ENCODE measurements at places on chromosomes 5 and 9. TPM values are rescaled to one million over a fixed set of nuclear protein-coding genes. Genes with fewer than 3 reads are reported as not detected.

Gene ANXA2R
- 41.1 TPM for total RNA-seq

DNA sequence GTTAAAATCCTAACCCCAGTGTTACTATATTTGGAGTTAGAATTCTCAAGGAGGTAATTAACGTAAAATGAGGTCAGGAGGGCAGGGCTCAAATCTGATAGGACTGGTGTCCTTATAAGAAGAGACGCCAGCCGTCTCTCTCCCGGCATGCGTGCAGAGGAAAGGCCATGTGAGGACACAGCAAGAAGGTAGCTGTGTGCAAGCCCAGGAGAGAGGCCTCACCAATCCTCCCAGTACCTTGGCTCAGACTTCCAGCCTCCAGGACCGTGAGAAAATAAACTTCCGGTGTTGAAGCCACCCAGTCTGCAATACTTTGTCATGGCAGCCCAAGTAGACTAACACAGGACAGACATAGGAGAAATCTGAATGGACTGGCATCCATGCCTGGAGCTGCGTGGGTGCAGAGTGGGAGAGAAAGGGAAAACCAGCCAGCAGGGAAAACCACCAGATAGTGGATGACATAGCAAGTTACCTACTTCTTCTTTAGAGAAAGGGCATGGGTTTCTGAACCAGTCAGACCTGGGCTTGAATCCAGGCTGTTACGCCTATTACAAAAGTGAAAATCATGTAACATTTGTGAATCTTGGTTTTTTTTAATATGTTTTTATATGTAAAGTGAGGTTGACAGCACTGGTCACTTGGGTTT lies 89.2 kb downstream of the FSTL4 start:
- H3K4me3 ChIP-seq = no peak overlapping the region
- H3K27ac ChIP-seq = no peak overlapping the region
- H3K36me3 ChIP-seq = no peaks in the 10 kb centered on the region
- DNase-seq = no peak
- peaks cover 26% of the 10 kb centered on the region for H3K27me3 ChIP-seq

GRCh38 chr9:122226142-122226757 lies 2.5 kb downstream of the LHX6 start:
- no peak overlapping the region for H3K27ac ChIP-seq
- H3K4me1 ChIP-seq = peaks cover 6% of the 10 kb centered on the region
- H3K36me3 ChIP-seq = no peaks in the 10 kb centered on the region
- no peak overlapping the region for H3K4me3 ChIP-seq

DNA sequence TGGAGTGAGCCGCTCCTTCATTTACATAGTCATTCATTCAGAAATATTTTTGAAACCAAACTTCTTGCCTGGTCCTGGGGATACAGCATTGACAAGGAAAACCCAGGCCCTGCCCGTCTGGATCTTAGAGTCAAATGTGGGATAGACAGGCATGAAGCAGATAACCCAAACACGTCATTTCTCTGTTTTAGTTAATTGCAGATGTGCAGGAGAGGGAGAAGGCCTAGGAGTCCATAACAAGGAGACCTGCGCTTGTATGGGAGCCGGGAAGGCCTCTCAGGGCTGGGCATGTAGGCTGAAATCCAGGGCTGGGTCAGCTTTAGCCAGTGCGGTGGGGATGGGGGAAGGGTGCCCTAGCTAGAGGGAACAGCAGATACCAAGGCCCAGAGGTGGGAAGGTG lies 43.3 kb downstream of the PRRX2 start:
- H3K36me3 ChIP-seq = no peaks in the 10 kb centered on the region
- peaks cover 17% of the 10 kb centered on the region for H3K4me1 ChIP-seq
- no peak overlapping the region for H3K4me3 ChIP-seq
- DNase-seq = no peak
- H3K27ac ChIP-seq = no peak overlapping the region

Gene DMRTA1
- total RNA-seq = not detected

DNA sequence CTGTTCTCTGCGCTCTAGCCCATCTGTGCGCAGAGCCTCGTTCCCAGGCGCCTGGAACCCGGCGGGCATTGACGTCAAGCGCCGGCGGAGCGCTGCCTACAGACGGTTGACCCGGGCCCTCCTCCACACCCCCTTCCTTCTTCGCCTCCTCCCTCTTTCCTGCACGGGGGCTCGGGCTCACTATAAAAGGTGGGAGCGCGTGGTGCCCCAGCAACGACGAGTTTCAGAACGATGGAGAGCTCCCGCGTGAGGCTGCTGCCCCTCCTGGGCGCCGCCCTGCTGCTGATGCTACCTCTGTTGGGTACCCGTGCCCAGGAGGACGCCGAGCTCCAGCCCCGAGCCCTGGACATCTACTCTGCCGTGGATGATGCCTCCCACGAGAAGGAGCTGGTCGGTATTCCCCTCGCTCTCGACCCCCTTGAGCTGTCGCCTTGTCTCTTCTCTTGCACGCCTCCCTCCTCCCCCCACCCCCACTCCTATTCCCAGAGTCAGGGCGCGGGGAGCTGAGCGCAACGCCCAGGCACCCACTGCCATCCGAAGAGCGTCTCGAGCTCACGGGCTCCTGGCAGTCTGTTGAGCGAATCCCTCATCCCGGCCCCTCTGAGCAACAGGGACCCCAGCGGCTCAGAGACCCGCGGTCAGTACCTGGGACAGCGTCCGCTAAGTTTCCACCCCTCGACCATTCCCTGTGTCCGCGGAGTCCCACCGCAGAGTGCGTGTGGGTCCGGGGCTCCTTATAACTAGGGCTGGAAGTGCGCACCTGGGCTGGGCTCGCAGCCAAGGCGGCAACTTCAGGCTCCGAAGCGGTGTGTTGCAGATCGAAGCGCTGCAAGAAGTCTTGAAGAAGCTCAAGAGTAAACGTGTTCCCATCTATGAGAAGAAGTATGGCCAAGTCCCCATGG lies at the start of gene CARTPT:
Gene CARTPT (plus strand): TSS at position 213 of the 902 bp plus-strand sequence. CDS start 19 bp downstream, at position 232.
- no peak within 1 kb of the TSS for H3K27ac ChIP-seq
- no peaks in the 10 kb centered on the region for H3K4me1 ChIP-seq
- no peaks in the 10 kb centered on the region for H3K36me3 ChIP-seq
- peaks cover 77% of the 10 kb centered on the region for H3K27me3 ChIP-seq
- H3K4me3 ChIP-seq = no peak within 1 kb of the TSS
